ENCODE measurements at places on chromosomes 5 and 9.
A peak's percentile ranks its signal among the peaks of the same experiment; 100 is the strongest.

DNA sequence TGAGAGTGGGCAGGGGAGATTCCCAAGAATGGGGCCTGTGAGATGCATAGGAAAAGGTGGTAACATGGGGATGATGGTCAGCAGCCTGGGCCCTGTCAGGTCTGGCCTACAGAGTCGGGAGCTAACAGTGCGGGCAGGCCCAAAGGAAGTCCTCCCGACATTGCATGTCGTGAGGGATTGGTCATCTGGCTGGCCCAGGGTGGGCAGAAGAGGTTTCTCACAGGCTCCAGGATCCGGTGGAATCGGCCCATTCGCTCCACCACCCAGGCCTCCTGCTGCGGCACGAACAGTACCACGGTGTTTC lies 514 bp downstream of the STOML2 start:
- ATAC-seq: no peak

- ATAC-seq: peak; percentile 13
Measured at GRCh38 chr5:176521286-176521685, 15.9 kb downstream of the RNF44 start.

- ATAC-seq: no peak
Measured at GRCh38 chr5:66477596-66477995, 118.6 kb upstream of the MAST4 start.

GRCh38 chr5:14204785-14205321 lies 61.7 kb downstream of the TRIO start:
- ATAC-seq: no peak

- ATAC-seq: no peak
Measured at GRCh38 chr9:8782237-8782636, 982.7 kb upstream of the DMAC1 start.

DNA sequence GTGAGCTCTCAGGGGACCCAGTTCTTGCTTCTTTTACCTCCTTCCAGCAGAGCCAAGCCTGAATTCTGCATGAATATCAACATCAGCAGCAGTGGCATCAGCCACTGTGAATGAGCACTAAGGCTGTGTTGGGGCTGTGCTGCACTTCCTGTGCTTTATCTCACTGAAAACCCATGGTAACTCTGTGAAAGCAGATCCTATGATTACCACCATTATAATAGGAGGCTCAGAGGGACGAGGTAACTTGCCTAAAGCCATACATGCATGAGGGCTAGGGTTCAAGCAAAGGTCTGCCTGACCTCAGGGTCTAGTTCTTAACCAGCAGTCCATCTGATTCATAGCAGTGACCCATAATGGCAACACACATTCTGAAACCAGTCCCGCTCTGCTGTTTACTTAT lies 60.5 kb upstream of the RAPGEF1 start:
- no peak for ATAC-seq

- no peak for ATAC-seq
Measured at GRCh38 chr9:8955315-8955714, 1155.7 kb upstream of the DMAC1 start.

DNA sequence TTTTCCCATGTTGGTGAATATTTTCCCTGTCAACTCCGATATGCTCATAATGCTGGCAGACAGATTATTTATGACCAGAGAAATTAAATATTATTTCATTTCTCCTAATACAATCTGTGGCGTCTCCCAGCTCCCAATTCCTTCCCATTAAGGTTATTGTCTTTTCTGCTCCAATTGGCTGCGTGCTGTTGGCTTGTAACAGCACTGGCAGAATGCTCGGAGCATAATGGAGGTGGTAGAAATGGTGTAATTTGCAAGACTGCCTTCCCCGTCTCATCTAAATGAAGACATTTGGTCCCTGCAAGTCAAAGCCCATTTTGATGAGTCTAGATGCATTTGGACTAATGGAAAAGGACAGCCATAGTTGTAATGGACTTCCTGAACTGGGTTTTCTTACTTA lies 601.7 kb downstream of the BRINP1 start:
- ATAC-seq: no peak

DNA sequence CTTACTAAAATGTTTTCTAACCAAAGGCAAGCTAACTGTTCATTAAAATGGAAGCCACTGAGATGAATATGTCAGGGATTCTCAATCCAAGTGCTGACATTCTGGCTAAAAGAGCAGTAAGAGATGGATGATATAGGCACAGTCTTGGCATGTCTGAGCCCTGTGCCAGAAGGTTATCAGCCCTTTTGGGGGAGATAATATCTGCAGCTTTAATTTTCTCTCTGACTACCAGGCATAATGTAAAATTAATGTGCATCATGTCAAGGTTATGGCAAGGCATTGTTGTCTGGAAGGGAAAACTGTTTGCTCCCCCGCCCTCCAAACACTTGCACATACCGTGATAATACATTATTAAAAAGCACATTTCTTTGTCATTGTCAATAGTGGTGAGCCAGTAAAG lies 609.8 kb downstream of the ZNF608 start:
- peak; percentile 28 for ATAC-seq

Data from motor neuron (in vitro differentiated cells).